Tibial nerve (tissue), 4 donors: ENCODE measurements at places on chromosomes 11 and 22. TPM values are rescaled to one million over a fixed set of nuclear protein-coding genes. Genes with fewer than 3 reads are reported as not detected.

- H3K36me3 ChIP-seq: no peaks in the 10 kb centered on the region
- no peaks in the 10 kb centered on the region for H3K27me3 ChIP-seq
- no peak overlapping the region for H3K27ac ChIP-seq
- H3K4me3 ChIP-seq: no peak overlapping the region
These were observed 23.9 kb upstream of the CD44 start for GRCh38 chr11:35114906-35115687.

- H3K4me1 ChIP-seq: no peaks in the 10 kb centered on the region
- peak overlapping the region; percentile 36 for H3K4me3 ChIP-seq
- no peak for DNase-seq
- no peak overlapping the region for H3K27ac ChIP-seq
- no peaks in the 10 kb centered on the region for H3K36me3 ChIP-seq
These were observed 819 bp downstream of the JAML start for GRCh38 chr11:118223992-118224391.

DNA sequence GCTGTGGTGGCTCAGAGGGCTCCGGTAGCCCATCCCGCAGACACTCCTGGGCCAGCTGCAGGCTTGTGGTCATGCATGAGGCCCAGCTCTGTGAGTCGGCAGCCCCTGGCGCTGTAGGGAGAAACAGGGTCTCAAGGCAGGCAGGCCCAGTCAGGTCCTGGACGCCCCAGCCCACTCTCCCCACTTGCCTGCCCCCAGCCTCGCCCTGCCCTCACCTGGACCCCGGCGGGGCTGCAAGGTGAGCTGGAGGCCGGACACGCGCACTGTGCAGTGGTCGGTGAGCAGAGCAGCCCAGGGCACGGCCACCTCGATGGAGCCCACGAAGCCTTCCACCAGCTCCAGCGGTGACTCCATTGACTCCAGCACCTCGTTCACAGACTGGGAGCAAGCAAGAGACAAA, 2.9 kb downstream of the ATG2A start:
- H3K4me1 ChIP-seq: no peaks in the 10 kb centered on the region
- no peak overlapping the region for H3K4me3 ChIP-seq
- H3K27me3 ChIP-seq: no peaks in the 10 kb centered on the region
- no peak overlapping the region for H3K27ac ChIP-seq

- peaks cover 36% of the 10 kb centered on the region for H3K4me1 ChIP-seq
- no peak overlapping the region for H3K4me3 ChIP-seq
- DNase-seq: no peak
These were observed 70.0 kb downstream of the AMOTL1 start for GRCh38 chr11:94838027-94838731.

DNA sequence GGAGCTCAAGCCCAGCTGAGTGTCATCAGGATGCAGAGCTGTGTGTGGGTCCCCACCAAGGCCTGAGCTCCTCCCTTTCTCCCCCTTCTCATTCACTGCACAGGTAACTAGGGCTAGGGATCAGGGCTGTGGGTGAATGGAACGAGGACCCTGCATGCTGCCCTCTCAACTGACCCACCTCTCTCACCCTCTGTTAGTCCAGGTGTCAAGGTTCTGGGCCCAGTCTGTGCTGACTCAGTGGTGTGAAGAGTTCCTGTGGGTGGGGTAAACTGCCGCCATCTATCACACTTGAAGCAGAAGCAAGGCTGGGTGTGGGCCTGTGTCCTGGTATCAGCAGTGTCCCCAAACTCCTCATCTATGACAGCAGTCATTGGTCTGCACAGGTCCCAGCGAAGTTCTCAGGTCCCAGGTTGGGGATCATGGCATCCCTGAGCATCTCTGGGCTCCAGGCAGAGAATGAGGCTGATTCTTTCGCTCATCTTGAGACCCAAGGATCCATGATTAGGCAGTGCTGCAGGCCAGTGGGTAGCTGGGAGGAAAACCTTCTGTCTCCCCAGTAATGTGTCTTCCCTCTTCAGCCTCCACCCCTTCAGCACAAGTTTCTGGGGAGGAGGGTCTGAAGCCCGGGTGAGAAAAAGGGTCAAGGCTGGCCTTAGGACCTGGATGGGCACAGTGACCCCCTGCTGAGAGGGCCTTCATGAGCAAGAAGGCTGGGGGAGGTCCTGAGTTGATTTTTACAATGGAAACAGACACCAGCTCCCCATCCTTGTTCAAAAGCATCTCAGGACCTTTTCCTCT, 109.8 kb downstream of the ZNF280B start:
- peaks cover 11% of the 10 kb centered on the region for H3K4me1 ChIP-seq
- no peak for DNase-seq
- no peaks in the 10 kb centered on the region for H3K27me3 ChIP-seq
- no peak overlapping the region for H3K4me3 ChIP-seq

DNA sequence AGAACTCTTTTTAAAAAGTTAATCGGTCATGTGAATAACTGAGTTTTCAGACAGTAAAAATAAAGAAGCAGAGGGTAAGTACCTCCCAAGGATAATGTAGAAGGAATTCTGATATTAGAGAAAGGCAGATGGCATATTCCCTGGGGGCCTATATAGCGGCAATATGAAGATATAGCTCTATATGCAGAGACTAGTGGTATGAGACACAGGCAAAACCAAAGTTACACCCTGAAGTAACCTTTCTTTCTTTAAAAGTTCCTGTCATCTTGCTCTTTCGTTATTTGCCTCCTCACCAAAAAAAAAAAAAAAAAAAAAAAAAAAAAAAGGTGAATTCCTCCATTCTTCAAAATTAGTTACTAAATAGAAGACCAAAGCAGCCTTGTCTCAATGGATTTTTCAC, 76.2 kb upstream of the ARHGAP32 start:
- no peak for DNase-seq
- H3K36me3 ChIP-seq: no peaks in the 10 kb centered on the region
- H3K4me3 ChIP-seq: no peak overlapping the region
- H3K27me3 ChIP-seq: no peaks in the 10 kb centered on the region

DNA sequence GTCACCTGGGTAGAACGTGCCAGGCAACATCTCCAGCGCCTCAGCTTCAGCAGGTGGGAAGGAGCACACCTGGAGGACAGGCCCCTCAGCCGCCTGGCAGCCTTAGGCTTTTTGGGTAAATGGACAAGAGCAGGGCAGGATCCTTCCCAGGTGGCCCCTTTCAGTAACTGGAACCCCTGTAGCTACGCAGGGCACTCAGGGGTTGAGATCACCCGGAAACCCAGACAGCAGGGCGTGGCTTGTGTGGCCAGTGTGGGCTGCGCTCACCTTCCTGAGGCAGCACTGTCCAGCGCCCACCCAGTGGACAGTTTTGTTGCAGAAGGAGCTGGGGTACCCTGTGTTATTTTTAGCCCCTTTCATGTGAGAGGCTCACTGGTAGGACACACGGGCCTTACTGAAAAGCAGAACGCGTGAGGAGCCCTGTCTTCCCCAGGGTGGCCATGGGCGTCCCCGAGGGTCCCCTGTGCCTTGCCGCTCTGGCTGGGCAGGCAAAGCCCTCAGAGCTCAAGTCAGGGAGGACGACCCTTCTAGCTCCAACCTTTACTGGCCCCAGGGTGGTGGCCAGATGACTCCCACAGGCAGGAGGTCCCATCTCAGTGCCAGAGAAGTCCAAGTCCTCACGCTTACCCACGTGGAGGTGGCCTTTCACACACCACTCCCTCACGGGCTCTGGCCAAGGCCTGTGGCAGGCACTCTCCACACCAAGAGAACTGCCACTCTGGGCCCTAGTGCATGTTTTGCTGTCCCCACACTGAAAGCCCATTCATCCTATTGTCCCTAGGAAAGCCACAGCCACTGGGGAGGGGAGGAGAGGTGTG, 75.8 kb downstream of the CTTN start:
- no peaks in the 10 kb centered on the region for H3K36me3 ChIP-seq
- no peaks in the 10 kb centered on the region for H3K27me3 ChIP-seq
- no peak for DNase-seq
- H3K4me3 ChIP-seq: no peak overlapping the region
- no peak overlapping the region for H3K27ac ChIP-seq

DNA sequence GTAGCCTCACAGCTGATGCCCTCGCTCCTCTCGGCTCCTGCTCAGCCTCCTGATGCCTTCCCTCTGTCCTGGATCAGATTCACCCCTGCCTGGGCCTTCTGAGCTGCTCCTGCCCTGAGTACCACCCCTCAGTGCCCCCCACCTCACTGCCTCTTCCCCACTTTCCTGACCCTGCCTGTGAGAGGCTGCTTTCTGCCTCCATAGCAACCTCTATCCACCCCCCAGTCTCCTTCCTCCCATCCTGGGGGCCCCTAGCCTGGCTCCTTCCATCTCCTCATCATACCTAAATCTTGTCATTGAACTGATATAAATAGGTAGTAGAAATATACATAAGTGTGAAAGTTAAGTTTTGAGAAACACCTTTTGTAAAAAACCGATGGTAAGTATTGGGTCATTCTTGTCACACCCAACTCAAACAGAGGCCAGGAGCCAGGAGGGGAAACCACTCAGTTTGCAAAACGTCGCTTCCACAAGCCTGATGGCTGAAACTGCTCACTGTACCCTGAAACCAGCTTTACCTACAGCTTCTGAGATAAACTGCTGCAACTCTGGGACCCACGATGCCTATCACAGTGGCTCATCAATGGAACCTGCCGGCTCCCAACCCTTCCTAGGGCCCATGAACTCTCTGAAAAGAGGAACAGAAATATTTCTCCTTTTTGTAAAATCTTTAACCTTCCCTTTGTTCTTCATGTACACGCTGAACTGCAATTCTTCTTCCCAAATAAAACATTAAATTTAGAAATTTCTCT, 4.8 kb upstream of the APOBEC3H start:
- H3K27ac ChIP-seq: no peak overlapping the region
- peaks cover 3% of the 10 kb centered on the region for H3K36me3 ChIP-seq
- no peaks in the 10 kb centered on the region for H3K4me1 ChIP-seq
- DNase-seq: no peak
- no peaks in the 10 kb centered on the region for H3K27me3 ChIP-seq

DNA sequence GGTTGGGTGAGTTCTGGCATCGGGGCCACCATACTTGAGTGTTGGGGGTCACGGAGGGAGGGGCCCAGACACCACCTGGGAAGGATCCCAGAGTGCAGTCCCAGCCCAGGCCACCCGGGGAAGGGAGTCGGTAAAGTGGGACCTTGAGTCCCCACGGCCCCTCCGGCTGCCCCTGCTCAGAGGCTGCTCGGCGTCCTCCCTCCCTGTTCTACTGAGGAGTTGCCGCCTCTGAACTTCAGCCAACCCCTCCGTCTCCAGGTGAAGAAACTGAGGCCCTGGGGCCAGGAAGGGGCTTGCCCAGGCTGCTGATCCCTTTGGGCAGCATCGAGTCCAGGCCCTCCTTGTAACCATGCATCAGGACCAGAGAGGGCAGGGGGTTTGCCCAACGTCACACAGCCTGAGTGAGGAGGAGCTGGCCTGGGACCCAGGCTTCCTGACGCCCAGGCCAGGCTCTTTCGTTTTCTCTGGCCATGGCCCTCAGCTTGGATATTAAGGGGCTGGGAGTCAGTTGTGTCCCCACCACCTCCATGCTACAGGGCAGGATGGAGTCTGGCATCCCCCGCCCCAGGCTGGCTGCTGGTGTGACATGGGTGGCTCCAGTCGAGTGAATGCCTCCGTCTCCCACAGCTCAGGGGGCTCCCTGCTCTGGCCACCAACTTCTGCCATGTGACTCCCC, 1.3 kb downstream of the PARVG start:
- H3K4me3 ChIP-seq: peak overlapping the region; percentile 44
- H3K4me1 ChIP-seq: no peaks in the 10 kb centered on the region
- H3K36me3 ChIP-seq: no peaks in the 10 kb centered on the region
- H3K27me3 ChIP-seq: no peaks in the 10 kb centered on the region

The P2RY2 gene
- 6.8 TPM for total RNA-seq

DNA sequence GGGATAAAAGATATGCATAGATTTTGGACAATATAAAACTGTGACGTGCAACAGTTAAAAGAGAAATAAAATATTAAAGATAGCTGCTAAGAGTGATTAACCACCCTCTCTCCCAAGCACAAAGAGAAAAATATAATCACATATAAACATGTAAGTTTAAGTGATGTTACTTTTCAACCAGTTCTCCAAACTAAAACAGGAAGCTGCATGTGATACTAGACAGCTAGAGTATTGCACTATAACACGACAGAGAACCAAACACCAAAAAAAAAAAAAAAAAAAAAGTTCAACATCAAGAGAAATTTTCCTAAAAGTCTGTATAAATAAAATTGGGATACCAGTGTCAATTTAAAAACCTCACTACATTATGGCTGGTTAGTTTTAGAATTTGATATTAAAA, 79.1 kb downstream of the PICALM start:
- H3K27me3 ChIP-seq: no peaks in the 10 kb centered on the region
- peaks cover 30% of the 10 kb centered on the region for H3K36me3 ChIP-seq
- peaks cover 4% of the 10 kb centered on the region for H3K4me1 ChIP-seq
